ENCODE measurements at places on chromosomes 7 and 10.

GRCh38 chr10:102450124-102450373 lies 1.3 kb downstream of the C10orf95 start:
- peak overlapping the region; percentile 95 for H3K4me3 ChIP-seq
- H3K36me3 ChIP-seq: peaks cover 19% of the 10 kb centered on the region
- peak overlapping the region; percentile 93 for H3K27ac ChIP-seq
- peaks cover 25% of the 10 kb centered on the region for H3K4me1 ChIP-seq
- no peak for DNase-seq

DNA sequence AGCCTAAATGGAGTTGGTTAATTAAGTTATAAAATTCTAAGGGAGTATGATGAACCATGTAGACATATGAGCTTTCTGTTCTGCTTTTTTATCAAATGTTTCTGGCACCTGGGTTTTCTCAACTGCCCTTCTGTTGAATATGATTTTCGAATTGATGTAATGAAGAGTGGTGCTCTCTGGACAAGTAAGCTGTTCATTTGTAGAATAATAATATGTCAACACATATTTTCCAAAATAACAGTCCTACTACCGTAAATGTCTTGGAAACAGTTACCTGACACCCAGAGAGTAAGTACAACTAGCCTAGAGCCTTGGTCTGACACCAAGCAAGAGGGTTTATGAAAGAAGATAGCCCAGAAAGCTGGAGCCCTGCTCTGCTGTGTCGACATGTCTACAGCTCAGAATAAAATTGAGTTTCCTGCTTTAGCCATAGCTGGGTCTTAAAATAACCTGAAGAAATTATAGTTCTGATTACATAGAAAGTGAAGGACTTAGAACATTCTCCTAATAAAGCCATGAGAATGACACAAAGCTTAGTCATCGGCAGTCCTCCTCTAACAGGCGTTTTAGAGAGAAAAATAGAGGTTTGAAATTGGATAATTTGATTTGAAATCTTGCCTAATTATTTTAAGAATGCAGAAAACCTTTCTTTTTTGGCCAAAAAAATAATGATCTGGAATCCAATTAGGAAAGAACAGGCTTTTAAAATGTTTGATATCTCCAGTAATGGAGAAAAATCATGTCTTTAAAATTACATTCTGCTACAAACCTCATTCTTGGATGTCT lies 25.1 kb downstream of the HDAC9 start:
- no peaks in the 10 kb centered on the region for H3K4me1 ChIP-seq
- no peaks in the 10 kb centered on the region for H3K27me3 ChIP-seq

DNA sequence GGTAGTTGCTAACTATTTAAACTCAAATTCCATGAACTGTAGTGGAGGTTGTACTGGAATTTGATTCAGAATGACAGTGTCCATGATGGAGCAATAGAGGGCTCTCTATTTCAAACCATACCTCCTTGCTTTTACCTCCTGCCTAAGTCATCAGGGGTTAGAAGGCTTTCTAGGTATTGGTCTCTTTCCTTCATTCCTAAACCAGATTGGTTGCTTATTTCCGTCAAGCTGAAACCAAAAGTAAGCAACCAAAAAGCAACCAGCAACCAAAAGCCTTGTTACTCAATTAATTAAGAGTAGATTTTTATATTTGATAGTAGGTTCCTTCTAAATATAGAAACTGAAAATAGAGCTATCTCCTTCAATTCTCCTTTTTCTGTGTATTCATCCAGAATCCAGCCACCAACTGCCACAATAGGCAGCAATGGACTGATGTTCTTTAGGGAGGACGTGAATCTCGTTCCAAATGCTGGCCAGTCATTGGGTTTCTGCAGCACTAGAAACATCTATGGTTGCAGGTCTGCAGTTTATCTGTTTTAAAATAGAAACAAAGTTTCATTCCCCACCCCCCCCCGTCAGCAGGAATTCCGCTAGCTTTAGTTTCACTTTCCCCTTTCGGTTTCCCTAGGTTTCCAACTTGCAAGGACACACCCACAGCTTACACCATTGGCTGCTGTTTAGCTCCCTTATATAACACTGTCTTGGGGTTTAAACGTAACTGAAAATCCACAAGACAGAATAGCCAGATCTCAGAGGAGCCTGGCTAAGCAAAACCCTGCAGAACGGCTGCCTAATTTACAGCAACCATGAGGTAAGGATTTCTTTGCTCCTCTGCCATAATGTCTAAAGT lies at the start of gene IFIT1:
IFIT1 (plus strand) TSS at position 717 of the 850 bp plus-strand sequence; CDS start at position 807, 90 bp downstream.
- peak within 1 kb of the TSS; percentile 79 for H3K27ac ChIP-seq
- H3K36me3 ChIP-seq: peaks cover 4% of the 10 kb centered on the region
- H3K4me1 ChIP-seq: peaks cover 27% of the 10 kb centered on the region
- peak; percentile 53 for DNase-seq

GRCh38 chr10:114115661-114116445 lies 58.1 kb downstream of the CCDC186 start:
- no peaks in the 10 kb centered on the region for H3K4me1 ChIP-seq
- no peak for DNase-seq
- no peaks in the 10 kb centered on the region for H3K36me3 ChIP-seq
- no peaks in the 10 kb centered on the region for H3K27me3 ChIP-seq
- H3K27ac ChIP-seq: no peak overlapping the region
- no peak overlapping the region for H3K4me3 ChIP-seq

DNA sequence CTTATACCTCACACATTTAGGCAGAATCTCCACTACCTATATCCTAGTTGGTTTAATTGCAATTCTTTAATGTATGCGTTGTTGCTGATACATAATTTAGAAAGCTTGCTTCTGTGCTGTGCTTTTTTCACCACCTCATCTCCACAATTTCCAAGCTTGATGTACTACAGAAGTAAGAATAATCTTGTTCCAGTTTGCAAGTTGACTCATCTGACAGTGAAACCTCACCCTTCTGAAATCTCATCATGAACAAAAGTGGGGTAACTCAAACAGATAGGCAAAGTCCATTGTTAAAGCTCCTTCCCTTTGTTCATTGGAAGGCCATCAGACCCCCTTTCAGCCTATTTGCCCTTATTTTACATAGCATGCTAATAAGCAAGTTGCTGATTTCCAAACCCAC lies 13.6 kb downstream of the EIF4EBP2 start:
- H3K4me3 ChIP-seq: no peak overlapping the region
- H3K27me3 ChIP-seq: no peaks in the 10 kb centered on the region
- peaks cover 16% of the 10 kb centered on the region for H3K36me3 ChIP-seq
- no peak for DNase-seq
- peak overlapping the region; percentile 40 for H3K27ac ChIP-seq

Measured in activated CD4-positive, alpha-beta T cell treated with anti-CD3 and anti-CD28 coated beads for 36 hours (primary cell).